Ovary (tissue), 10 donors: ENCODE measurements at places on chromosomes 3 and 15.

DNA sequence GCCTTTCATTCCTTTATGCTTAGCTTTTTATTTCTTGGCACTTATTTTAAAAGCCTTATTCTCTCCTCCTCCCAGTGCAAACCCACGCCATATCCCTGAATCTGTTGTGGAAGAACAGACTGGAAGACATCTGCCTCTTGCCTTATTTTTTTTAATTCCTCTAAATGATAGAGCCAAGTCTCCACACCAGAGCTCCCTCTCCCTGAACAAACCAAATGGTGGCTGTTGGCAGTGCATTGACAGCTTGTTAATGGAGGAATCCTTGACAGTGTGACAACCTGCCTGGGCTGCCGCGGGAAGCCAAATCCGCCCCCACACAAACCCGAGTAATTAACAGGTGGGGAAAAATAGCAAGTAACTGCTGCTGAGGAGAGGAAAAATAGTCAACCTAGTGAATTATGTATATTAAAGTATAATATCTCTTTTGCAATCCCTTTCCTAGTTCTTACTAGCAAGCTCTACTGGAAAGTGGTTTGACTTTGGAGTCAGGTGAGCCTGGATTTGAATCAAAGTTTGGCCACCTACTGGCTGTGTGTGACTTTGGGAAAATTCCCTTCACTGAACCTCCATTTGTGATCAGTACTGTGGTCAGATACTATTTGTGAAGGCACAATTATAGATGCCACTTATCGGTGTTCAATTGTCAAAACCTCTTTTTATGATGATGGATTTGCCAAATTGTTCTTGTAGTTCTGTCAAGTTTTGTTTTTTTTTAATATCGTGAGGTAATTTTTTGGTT lies 589.6 kb downstream of the PDCD6IP start:
- no peak for DNase-seq

DNA sequence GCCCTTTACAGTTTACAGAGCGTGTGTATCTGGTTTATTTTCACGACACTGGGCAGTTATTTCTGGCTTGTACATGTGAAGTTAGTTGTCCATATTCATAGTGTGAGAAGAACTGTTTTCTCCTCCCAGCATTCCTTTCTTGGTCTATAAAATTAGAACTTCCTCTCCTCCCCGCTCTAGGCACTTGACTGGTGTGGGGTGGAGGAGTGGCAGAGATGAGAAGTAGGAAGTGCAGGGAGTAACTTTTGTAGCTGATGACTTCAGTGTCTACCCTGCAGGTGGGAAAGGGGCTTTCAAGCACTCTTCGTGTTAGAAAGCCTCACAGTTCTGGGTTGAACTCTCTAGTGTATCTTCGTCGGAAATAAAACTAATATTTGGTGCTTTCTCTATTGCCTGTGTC lies 13.4 kb downstream of the APOD start:
- DNase-seq: no peak

DNA sequence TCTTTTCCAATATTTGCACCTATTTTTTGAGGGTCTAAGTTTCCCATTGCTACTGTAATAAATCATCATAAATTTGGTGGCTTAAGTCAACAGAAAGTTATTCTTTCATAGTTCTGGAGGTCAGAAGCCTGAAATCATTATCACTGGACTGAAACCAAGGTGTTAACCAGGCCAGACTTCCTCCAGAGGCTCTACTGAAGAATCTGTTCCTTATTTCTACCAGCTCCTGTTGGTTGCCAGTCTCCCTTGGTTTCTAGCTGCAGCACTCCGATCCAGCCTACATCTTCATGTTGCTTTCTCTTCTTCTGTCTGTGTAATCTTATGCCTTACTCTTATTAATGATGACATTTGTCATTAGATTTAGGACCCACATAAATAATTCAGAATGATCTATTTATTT lies 22.0 kb upstream of the ARPP21 start:
- DNase-seq: no peak

DNA sequence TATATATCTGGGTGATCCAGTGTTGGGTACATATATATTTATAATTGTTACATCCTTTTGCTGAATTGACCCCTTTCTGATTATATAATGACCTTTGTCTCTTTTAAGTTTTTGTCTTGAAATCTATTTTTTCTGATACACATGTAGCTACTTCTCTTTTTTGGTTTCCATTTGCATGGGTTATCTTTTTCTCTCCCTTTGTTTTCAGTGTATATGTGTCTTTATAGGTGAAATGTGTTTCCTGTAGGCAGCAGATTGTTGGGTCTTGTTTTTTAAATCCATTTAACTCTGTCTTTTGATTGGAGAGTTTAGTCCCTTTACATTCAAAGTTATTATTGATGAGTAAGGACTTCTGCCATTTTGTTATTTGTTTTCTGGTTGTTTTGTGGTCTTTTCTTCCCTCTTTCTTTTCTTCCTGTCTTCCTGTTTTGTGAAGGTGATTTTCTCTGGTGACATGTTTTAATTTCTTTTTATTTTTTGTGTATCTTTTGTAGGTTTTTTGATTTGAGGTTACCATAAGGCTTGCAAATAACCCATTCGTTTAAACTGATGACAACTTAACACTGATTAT lies 56.8 kb downstream of the STARD9 start:
- DNase-seq: no peak
